ENCODE measurements at places on chromosomes 11 and 22.

DNA sequence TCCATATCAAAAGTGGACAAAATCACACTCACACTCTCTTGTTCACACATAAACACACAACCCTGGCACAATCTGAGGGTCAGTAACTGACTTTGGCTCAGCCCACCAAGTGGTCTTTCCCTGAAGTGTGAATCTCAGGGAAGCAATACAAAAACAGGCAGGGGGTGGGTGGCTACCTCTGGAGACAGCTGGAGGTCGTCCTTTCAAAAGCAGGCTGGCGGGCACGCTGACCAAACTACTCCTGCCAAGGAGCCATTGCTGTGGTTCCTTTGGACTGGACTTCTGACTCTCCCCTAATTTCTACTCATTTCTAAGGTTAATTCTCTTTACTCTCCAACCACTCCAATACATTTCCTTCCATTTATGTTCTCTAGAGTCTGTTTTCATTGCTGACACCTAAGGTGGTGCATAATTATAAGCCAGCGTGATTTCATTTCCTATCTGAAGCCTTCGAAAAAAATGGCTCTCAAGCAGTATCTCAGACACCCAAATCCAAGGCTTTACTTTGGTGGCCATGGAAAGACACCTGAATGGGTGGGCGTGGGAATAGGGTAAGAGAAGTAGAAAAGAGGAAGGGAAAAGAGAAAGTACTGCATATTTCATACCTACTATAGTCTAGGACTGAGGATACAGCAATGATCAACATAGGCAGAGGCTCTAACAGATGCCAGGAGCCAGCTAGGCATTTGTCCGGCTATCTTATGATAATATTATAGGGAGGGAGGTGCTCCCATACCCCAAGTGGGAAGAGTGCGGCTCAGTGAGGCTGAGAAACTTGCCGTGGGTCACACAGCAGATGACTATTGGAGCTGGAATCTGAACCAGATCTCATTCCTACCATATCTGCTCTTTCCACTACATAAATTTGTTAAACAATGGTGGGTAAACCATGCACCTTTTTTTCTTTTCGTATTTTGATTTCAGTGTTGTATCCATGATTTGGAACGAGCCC, 22.0 kb downstream of the FZD4 start:
- no peak for DNase-seq

DNA sequence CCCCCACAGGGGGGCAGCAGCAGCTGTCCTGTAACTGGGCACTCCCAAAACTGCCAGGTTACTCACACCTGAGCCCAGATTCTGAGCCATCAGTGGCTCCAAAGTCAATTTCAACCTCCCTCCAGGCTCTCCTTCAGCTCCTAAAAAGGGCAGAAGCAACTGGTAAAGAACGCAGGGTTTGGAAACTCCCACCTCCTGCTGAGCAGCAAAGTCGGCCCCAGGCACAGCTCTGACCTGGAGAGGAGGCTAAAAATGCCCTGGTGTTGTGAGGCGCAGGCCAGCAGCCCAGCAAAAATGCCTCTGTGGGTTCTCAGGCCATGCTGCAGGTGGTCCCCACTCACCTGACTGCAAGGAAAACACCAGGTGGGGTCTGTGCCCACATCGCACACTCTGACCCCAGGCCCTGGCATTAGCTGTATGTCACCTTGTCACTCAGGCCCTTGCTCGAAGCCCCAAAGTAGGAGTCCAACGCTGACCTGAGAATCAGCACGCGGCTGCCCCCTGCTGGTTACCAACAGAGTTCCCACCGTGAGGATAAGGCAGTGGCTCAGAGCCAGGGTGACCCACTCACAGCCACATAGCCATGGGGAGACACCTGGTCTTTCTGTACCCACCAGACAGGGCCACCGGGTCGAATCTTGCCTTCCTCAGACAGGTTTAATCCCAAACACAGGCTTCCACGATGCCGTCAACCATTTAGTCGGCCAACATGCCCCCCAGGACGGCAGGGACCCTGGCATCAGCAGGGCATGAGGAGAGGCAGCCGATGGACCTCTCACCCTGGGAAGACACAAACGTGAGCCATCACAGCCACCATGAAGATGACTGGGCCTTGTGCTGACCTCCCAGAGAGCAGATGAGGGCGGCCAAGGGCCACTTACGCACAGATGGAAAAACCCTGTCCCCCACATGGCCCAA, 11.1 kb downstream of the POLR3H start:
- peak; percentile 37 for DNase-seq

- no peak for DNase-seq
Measured at GRCh38 chr11:112728288-112728687, 232.9 kb upstream of the NCAM1 start.

DNA sequence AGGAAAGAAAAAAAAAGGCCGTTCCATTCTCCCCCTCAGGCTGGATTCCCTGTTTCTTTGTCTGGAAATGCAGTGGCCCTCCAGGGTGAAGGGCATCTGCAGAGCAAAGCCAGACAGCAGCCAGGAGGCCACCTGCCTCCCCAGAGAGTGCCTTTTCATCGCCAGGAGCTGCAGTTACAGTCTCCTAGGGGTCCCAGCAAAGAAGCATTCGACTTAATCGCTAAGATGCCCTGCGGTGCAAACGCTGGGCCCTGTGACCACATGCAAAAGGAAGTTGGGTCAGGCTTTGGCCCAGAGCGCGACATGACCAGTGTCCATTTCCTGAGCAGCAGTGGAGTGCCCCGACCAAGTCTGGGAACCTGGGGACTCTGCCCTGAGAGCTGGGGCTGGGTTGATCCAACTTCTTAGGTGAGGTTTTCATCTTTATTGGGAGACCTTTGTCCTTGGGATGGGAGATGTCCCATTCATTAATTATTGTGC, 304.6 kb downstream of the OPCML start:
- peak; percentile 46 for DNase-seq

GRCh38 chr11:117670443-117670842, 126.6 kb downstream of the DSCAML1 start:
- no peak for DNase-seq

- no peak for DNase-seq
Measured at GRCh38 chr22:38352436-38352835, 35.2 kb upstream of the CSNK1E start.

DNA sequence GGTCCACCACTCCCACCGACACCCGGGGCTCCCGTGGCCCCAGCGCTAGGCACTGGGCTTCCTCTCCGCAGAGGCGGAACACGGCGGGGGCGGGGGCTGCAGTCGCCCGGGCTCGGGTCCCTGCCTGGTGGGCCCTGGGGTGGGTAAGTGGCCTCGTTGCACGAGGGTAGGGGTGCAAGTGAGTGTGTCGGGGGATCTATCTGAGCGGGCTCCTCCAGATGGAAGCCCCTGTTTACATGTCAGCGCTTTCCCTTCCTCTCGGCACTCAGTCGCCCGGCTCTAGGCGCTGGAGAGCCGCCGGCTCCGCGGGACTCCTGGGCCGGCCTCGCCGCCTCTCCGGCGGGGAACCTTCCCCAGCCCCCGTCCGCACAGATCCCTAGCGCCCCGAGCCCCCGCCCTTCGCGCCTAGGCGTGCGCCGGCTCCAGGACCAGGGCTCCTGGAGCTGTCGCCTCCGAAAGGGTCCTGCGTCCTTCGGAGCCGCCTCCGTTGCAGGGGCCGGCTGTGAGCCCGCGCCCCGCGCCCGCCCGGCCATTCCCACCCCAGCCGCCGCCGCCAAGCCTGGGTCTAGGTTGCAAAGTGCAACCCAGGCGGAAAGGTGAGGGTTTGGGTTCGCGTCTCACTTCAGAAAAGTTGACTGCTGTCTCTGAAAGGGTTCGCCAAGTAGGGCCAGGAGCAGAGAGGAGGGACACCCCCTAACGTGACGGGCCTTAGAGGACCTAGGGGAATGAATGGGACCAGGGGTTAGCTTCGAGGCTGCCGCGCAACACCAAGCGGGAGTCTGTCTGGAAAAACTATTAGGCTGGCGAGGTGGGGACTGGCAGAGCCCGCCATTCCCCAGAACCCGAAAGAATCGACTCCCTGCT, 978 bp downstream of the FLI1 start:
- no peak for DNase-seq

- DNase-seq, result no peak
Measured at GRCh38 chr11:57497303-57498247, 17.9 kb downstream of the SLC43A1 start.

All from NCI-H1417 (cell line).